ENCODE measurements at places on chromosomes 5 and 9.
A peak's percentile ranks its signal among the peaks of the same experiment; 100 is the strongest.

DNA sequence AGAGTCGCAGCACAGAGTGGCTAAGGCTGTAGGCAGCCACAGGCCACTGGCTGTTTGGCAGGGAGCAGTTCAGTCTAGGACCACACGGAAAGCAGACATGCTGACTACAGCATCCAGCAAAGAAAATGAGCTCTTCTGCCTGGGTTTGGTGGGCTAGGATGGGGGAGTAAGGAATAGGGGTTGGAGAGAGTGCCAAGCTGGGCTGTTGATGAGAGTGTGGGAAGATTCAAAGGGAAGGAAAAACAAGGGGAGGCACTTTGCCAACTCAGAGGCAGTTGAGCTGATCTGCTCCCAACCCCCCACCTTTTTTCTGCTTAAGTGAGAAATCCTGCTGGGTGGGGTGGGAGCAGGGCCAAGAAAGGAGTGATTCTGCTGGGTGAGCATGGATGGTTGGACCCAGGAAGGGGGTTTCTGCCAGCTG, 35.9 kb downstream of the SVEP1 start:
- no peak for DNase-seq

GRCh38 chr5:175460126-175460525, 16.1 kb upstream of the DRD1 start:
- DNase-seq, result peak; percentile 15

DNA sequence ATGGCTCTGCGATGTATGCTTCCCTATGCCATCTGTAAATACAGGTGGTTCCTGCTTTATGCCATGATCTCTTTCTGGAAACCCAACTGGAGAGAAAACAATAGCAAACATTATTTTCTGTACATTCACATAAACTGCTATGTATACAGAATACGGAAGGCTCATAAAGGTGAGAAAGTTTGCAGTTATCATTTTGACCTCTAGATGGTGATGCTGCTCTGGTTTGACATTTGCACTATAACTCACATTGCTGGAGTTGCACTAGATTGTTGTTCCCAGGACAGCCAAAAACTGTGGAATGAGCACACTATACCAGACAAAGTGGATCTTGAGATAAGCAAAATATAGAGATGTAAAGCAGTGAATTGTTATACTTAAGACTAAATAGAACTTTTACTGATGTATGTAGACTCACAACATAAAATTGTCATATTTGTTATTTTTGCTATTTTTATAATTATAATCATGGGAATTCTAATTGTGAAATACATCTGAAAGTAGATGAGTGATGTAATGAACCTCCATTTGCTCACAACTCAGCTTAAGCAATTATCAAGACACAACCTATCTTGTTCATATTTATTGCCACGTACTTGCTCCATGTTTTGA, 246.5 kb downstream of the PTPRD start:
- DNase-seq, result peak; percentile 70

- no peak for DNase-seq
Measured at GRCh38 chr5:98588215-98588614, 185.2 kb upstream of the RGMB start.

GRCh38 chr9:111832449-111832848, 37.7 kb upstream of the SHOC1 start:
- no peak for DNase-seq

GRCh38 chr5:138408023-138408422, 30.8 kb upstream of the REEP2 start:
- peak; percentile 73 for DNase-seq

- DNase-seq, result no peak
Measured at GRCh38 chr9:76866689-76867088, 39.2 kb downstream of the PRUNE2 start.
